ENCODE measurements at places on chromosomes 1 and 21.

DNA sequence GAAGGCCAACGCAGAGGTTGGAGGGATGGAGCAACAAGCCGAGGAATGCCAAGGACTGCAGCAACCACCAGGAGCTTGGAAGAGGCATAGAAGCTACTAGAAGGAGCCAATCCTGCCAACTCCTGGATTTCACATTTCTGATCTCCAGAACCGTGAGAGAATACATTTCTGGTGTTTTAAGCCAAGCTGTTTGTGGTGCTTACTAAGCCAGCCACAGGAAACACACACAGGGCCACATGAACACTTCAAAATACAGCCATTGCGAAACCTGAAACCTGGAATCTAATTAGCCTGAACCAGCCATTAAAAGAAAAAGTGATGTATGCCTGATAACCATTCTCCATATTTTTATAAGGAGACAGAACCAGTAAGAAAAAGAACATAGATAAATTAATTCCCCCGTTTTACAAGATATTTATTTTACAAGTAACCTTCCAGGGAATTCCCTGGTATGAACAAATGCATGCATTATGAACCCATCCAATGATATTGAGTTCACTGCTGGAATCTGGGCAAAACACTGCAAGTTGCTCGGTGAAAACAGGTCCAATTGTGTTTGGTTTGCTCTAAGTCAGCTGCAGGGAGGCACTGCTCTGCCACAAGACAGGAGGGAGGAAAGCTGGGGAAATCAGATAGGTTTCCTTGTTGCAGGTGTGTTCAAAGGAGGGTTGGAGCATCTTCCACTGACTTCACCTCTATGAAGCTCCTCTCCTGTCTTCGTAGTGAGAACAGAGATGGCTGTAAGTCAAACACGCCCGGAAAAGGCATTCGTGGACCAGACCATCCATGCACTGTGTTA is 70.2 kb downstream of the ETS2 start:
- no peak overlapping the region for H3K4me3 ChIP-seq
- DNase-seq, result no peak
- H3K27me3 ChIP-seq, result peaks cover 3% of the 10 kb centered on the region

- no peak overlapping the region for H3K4me3 ChIP-seq
- DNase-seq, result no peak
- H3K27ac ChIP-seq, result no peak overlapping the region
- H3K4me1 ChIP-seq, result no peaks in the 10 kb centered on the region
These were observed 148.9 kb upstream of the CTTNBP2NL start for GRCh38 chr1:112247036-112247597.

GRCh38 chr1:92409946-92410549 is 76.7 kb downstream of the GFI1 start:
- H3K4me3 ChIP-seq, result no peak overlapping the region
- no peaks in the 10 kb centered on the region for H3K27me3 ChIP-seq
- H3K27ac ChIP-seq, result no peak overlapping the region

- no peaks in the 10 kb centered on the region for H3K36me3 ChIP-seq
- no peaks in the 10 kb centered on the region for H3K27me3 ChIP-seq
- peaks cover 11% of the 10 kb centered on the region for H3K4me1 ChIP-seq
These were observed 5.1 kb downstream of the ABCG1 start for GRCh38 chr21:42223826-42224575.

- no peak overlapping the region for H3K4me3 ChIP-seq
- no peak overlapping the region for H3K27ac ChIP-seq
- DNase-seq, result no peak
- H3K4me1 ChIP-seq, result no peaks in the 10 kb centered on the region
These were observed 59.0 kb upstream of the TEKT2 start for GRCh38 chr1:36024847-36025246.

DNA sequence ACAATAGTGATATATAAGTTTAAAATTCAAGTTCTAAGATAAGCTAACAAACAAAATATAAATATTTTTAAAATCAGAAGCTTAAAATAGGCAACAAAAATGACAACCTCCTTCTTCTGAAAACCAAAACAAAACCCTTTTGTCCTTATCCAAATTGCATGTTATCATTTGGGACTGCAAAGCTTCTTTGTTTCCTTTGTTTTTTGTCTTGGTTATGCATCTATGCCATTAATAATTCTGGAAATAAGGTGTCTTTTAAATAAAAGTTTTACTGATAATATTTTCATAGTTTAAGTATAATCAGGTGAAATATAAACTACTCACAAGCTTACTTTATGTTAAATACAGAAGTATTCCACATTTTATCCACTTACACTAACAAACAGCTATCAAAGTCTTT is 20.5 kb downstream of the ADSS2 start:
- H3K4me1 ChIP-seq, result no peaks in the 10 kb centered on the region
- no peak overlapping the region for H3K4me3 ChIP-seq
- peaks cover 65% of the 10 kb centered on the region for H3K36me3 ChIP-seq
- no peak overlapping the region for H3K27ac ChIP-seq
- H3K27me3 ChIP-seq, result no peaks in the 10 kb centered on the region

DNA sequence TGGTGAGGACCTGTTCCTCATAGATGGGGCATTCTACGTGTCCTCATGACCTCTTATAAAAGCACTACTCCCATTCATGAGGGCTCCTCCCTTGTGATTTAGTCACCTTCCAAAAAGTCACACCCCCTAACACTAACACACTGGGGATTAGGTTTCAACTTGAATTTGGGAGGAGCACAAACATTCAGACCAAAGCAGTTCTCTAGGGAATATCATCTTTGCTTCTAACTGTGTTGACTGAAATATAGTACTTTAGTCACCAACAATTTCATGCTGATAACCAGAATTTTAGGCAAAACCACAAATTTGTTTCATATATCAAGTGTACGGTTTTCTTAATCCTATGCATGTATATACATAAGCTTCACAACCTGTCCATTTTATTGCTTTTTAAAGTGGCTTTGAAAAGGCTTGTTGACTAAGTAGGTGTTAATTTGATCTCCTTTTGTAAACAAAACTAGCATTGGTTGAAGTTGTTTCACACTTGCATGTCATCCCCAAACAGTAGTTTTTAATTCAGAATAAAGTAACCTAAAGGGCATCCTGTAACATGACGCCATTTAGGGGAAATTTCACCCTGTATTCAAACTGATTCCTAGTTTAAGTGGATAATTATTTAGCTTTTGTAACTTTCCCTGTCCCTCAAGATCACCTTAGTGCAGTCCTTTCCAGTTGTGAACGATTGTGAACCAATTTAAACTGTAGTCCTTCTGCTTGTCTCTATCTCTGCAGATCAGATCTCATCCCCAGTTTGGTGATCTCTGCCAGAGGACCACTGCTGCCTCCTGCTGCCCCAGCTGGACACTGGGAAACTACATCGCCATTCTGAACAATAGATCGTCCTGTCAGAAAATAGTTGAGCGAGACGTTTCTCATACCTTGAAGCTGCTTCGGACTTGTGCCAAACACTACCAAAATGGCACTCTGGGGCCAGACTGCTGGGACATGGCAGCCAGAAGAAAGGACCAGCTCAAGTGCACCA is 141.1 kb downstream of the TLR5 start:
- H3K27me3 ChIP-seq, result no peaks in the 10 kb centered on the region
- peaks cover 46% of the 10 kb centered on the region for H3K36me3 ChIP-seq
- H3K4me3 ChIP-seq, result no peak overlapping the region
- H3K27ac ChIP-seq, result no peak overlapping the region
- no peaks in the 10 kb centered on the region for H3K4me1 ChIP-seq
- DNase-seq, result no peak

DNA sequence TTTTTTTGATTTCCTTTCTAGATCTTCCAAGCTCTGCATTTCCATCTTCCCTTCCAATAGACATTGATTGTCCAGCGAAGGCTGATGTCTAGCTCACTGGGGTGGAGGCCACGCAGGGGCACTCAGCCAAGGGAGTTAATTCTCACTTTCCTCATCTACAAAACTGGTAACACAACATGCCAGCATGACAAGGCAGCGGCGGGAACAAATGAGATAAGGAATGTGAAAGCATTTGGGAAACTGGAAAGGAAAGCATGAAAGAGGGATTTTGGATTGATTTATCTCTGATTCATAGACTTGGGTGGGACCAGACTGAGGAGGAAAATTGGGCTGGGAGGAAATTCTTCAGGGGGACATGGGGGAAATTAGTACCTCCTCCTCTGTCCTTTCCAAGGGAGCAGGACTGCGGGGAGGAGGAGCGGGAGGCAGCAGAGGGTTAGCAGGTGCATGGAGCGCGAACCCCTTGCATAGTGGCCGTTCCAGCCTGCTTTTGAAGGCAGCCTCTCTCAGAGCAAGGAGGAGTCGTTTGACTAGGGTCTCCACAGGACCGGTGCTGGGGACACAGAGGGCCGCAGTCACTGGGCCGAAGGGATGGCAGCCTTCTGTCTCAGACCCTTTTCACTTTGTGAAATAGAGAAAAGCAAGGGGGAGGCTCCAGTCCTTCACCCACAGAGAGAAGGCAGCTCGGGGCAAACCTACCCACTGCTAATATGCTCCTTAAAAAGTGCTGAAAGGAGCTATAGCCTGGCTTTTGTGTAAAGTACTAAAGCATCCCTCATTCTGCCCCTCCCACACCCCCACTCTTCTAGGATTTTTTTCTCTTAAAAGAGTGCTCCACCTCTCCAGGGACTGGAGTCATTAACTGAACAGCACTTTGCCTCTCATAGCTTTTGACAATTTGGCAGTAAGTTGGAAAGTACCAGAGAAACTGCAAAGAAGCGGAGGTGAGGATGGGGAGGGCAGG is 89.2 kb downstream of the PLXNA2 start:
- DNase-seq, result no peak
- peak overlapping the region; percentile 72 for H3K27ac ChIP-seq
- H3K4me3 ChIP-seq, result no peak overlapping the region
- peaks cover 36% of the 10 kb centered on the region for H3K4me1 ChIP-seq

GRCh38 chr1:2481885-2482284 is 5.8 kb downstream of the PLCH2 start:
- H3K27me3 ChIP-seq, result peaks cover 37% of the 10 kb centered on the region
- H3K36me3 ChIP-seq, result no peaks in the 10 kb centered on the region
- no peak overlapping the region for H3K27ac ChIP-seq
- no peak for DNase-seq
- H3K4me3 ChIP-seq, result no peak overlapping the region
- peaks cover 12% of the 10 kb centered on the region for H3K4me1 ChIP-seq

DNA sequence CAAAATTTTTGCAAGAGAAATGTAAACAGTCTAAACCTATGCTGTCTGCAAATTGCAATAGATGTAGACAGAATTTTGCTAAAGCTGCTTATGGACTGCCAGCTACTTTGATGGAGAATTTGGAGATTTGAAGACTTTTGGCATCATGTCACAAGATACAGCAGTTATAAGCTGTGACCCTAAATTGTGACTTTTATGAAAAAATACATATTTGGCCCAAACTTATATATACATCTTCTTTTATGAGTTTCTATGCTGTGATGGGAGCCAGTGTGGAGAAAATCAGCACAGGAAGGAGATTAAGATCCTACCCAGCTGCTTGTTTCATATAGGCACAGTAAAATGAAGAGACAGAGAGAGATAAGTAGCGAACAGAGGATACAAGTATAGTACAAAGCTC is 1595.4 kb downstream of the PLA2G4A start:
- H3K36me3 ChIP-seq, result no peaks in the 10 kb centered on the region
- H3K27ac ChIP-seq, result no peak overlapping the region
- H3K4me3 ChIP-seq, result no peak overlapping the region
- no peak for DNase-seq
- H3K27me3 ChIP-seq, result no peaks in the 10 kb centered on the region
- H3K4me1 ChIP-seq, result no peaks in the 10 kb centered on the region

GRCh38 chr1:160520582-160520981 is 2.5 kb downstream of the SLAMF6 start:
- no peaks in the 10 kb centered on the region for H3K4me1 ChIP-seq
- no peak for DNase-seq
- no peak overlapping the region for H3K27ac ChIP-seq
- H3K4me3 ChIP-seq, result no peak overlapping the region
- no peaks in the 10 kb centered on the region for H3K36me3 ChIP-seq
- H3K27me3 ChIP-seq, result no peaks in the 10 kb centered on the region

DNA sequence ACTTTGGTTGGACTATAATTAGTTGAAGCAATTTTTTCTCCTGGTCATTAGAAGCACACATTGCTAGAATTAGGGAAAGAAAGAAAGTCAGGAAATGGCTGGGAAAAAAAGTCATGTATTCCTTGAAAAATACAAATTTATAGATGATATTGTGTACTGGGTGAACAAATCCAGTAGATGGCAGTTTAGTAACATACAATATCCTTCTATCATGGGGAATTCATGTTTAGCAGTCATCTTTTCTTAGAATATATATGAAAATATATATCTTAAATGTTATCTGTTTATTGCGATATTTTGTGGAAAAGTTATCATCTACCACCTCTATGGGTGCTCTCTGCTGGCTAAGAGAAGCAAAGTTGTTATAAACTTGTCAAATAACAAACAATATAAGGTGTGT is 13.1 kb upstream of the ZRANB2 start:
- no peak for DNase-seq
- no peak overlapping the region for H3K27ac ChIP-seq
- H3K4me3 ChIP-seq, result no peak overlapping the region
- H3K4me1 ChIP-seq, result no peaks in the 10 kb centered on the region

- H3K4me3 ChIP-seq, result no peak overlapping the region
- no peaks in the 10 kb centered on the region for H3K4me1 ChIP-seq
These were observed 16.3 kb downstream of the PADI3 start for GRCh38 chr1:17265162-17265561.

- H3K27me3 ChIP-seq, result no peaks in the 10 kb centered on the region
- no peaks in the 10 kb centered on the region for H3K36me3 ChIP-seq
- no peak for DNase-seq
- no peak overlapping the region for H3K4me3 ChIP-seq
- H3K4me1 ChIP-seq, result no peaks in the 10 kb centered on the region
- H3K27ac ChIP-seq, result no peak overlapping the region
These were observed 86.8 kb upstream of the GCLM start for GRCh38 chr1:93995837-93996536.

- H3K4me1 ChIP-seq, result no peaks in the 10 kb centered on the region
- H3K27ac ChIP-seq, result no peak overlapping the region
- H3K4me3 ChIP-seq, result no peak overlapping the region
- no peaks in the 10 kb centered on the region for H3K27me3 ChIP-seq
These were observed 10.1 kb downstream of the GPATCH2 start for GRCh38 chr1:217620814-217621213.

GRCh38 chr1:73472810-73473209 is 725.2 kb downstream of the LRRIQ3 start:
- no peak overlapping the region for H3K27ac ChIP-seq
- peaks cover 2% of the 10 kb centered on the region for H3K4me1 ChIP-seq
- DNase-seq, result no peak
- no peaks in the 10 kb centered on the region for H3K27me3 ChIP-seq
- H3K4me3 ChIP-seq, result no peak overlapping the region
- no peaks in the 10 kb centered on the region for H3K36me3 ChIP-seq

Measured in neuronal stem cell (in vitro differentiated cells).